B cell (primary cell): ENCODE measurements at places on chromosomes 6 and 20. TPM values are rescaled to one million over a fixed set of nuclear protein-coding genes. Genes with fewer than 3 reads are reported as not detected.

DNA sequence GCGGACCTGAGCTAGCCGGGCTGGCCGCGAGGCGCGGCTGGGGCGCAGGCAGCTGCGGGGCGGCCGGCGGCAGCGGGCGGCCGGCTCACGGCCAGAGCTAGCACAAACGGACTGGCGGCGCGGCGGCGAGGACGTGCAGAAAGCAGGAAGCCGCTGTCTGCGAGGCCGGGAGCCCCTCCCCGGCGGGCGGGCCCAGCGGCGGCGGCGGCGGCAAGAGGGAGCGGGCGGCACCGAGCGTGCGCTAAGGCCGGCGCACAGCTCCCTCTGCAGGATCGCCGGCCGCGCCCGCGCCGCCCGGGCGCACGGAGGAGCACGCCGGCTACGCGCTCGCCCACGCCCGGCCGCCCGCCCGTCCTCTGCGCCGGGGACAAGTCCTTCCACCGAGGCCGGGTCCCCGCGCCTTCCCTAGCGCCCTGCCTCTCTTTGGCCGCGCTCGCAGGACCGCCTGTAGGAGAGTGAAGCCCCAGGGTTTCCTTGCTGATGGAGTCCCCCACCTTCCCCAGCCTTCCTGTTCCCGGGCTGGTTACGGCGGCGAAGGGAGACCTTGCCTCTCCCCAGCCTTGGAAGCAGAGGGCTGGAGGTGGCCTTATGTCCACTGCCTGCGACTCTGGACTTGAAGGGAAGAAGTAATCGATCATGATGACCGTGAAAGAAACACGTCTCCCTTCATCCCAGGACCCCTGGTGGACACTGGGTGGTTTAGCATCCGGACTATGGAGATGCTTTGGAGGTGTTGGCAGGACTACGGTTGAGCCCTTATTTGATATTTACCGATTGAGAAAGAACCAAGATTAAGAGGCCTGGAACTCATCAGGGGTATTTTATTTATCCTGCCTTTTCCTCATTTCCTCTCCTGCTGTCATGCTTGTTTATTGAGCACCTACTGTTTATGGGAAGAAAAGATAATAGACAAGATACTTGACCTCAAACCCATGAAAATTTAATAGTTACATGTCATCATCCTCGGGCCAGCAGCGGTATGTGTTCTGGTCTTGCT, at the start of gene PREP:
PREP (minus strand) TSS at position 144 of the 997 bp plus-strand sequence. CDS start 191 bp downstream, outside the sequence.
- H3K4me1 ChIP-seq, result peaks cover 20% of the 10 kb centered on the region
- H3K36me3 ChIP-seq, result no peaks in the 10 kb centered on the region
- H3K27ac ChIP-seq, result peak within 1 kb of the TSS; percentile 50
- H3K27me3 ChIP-seq, result no peaks in the 10 kb centered on the region

GRCh38 chr20:39986173-39986904, 702.7 kb downstream of the MAFB start:
- H3K4me1 ChIP-seq, result no peaks in the 10 kb centered on the region
- no peak overlapping the region for H3K27ac ChIP-seq
- no peaks in the 10 kb centered on the region for H3K27me3 ChIP-seq
- DNase-seq, result no peak

- H3K27me3 ChIP-seq, result no peaks in the 10 kb centered on the region
- H3K27ac ChIP-seq, result no peak overlapping the region
- H3K36me3 ChIP-seq, result no peaks in the 10 kb centered on the region
- no peak for DNase-seq
Observed at GRCh38 chr20:10270630-10271029, 52.0 kb downstream of the SNAP25 start.

- H3K27ac ChIP-seq, result no peak overlapping the region
- H3K27me3 ChIP-seq, result no peaks in the 10 kb centered on the region
- no peak overlapping the region for H3K4me3 ChIP-seq
Observed at GRCh38 chr6:118889163-118889562, 4.8 kb upstream of the ASF1A start.

PHACTR1 gene
- total RNA-seq, result 121 and 129 TPM in 2 replicates
